Dermis blood vessel endothelial cell (primary cell): ENCODE measurements at places on chromosomes 1 and 21. TPM values are rescaled to one million over a fixed set of nuclear protein-coding genes. Genes with fewer than 3 reads are reported as not detected.

Gene TCHHL1
- not detected in 2 replicates for total RNA-seq

Gene UBIAD1
- total RNA-seq: 12.3 and 12.8 TPM in 2 replicates

Gene ASTN1
- not detected in 2 replicates for total RNA-seq

DNA sequence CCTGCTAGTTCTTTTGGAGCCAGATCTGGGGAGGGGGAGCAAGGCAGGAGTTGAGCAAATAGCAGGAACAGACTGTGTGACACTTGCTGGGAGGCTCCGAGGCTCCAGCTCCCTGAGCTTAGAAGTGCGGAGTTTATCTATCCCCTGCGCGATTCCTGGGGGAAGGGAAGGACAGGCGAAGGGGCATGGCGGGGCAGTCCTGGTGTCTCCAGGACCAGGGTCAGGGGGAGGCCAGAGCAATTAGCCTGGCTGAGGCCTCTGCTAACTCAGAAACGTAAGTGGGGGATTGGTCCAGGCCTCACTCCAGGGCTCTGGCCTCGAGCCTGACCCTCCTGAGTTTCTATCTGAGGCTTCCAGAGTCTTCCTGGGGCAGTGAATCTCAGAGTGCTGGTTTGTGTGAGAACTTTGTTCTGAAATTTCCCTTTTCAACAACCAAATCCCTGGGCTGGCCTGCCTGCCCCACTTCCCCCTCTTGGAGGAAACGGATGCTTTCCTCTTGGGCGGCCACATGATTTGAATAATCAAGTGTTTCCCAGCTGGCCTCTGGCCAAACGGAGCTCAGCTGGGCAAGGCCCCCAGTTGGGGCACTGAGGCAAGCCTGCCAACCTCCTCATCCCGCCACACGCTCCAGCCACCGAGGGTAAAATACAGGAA is 15.6 kb downstream of the ALPL start:
- DNase-seq: no peak

GRCh38 chr1:47399138-47399845 is 16.8 kb upstream of the FOXE3 start:
- DNase-seq: no peak

DNA sequence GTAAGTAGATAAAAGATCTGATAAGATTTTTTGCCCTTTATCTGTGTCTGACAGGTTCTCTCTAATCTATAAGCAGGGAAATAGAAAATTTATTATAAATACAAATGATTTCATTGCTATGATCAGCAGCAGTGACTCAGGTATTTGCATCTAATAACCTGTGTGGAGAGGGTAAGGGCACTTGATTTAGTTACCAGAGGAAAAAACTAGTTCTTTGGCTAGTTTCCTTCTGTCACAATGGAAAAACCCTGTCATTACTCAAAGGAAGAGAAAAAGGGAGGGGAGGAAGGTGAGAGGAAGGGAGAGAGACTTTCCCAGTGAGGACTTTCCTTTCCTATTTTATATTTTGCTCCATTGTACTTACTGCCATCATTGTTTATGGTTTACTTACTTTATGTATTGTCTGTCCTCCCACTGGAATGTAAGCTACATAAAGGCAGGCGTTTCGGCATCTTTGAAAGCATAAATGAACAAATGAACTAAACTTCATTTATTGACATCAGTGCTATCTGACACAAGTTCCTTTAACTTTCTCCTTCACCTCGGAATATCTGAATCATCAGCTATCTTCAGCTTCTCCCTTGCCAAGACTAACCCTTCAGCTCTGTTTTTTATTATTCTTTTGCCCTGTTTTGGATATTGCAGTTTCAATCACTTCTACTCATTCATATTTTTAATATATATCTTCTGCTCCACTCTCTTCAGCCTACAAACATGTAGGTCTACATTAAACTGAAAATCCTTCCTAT is 34.9 kb downstream of the WDR3 start:
- DNase-seq: peak; percentile 15

DNA sequence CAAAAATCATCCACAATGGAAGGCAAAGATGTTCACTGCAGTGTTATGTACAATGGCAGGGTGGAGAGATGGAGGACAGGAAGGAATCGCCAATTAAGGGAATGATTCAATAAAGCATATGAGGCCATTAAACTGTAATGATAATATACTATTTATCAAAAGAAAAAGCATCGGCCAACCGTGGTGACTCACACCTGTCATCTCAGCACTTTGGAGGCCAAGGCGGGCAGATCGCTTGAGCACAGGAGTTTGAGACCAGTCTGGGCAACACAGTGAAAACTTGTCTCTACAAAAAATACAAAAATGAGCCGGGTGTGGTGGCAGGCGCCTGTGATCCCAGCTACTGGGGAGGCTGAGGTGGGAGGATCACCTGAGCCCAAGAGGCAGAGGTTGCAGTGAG is 89.1 kb downstream of the SSBP3 start:
- DNase-seq: peak; percentile 26

DNA sequence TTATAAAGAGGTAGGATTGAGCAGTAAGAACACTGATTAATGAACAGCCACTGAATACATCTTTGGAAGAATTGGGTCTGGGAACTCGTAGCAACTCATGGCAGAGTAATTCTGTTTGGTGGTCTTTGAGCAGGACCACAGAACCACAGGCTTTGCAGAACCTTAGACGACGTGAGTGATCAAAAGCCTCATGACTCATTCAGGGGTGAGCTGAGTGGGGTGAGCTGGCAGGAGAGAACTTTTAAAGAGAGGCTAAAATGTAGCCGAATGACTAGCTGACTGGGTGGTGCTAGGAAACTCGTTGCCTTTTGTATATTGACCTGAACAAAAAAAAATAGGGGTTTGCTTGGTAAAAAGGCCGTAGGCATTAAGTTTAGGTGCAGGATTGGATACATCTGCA is 313.8 kb downstream of the TGFB2 start:
- DNase-seq: peak; percentile 19

DNA sequence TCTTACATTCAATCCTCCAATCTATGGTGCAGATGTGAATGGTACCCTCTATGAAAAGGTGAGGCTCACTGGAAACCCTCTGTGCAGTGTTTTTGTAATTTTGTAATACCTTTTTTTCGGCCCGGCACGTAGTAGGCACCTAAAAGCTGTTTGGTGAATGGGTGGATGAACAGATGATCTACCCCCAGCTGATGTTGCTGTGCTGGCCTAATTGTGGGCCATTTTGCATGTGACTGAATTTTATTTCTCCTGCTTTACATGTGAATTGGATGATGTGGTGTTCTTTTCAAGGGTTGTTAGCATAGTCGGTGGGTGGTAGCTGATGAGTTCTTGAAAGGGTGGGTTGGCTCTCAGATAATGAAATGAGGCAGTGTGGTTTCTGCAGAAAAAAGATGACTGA is 10.4 kb downstream of the KDM4A start:
- DNase-seq: no peak

DNA sequence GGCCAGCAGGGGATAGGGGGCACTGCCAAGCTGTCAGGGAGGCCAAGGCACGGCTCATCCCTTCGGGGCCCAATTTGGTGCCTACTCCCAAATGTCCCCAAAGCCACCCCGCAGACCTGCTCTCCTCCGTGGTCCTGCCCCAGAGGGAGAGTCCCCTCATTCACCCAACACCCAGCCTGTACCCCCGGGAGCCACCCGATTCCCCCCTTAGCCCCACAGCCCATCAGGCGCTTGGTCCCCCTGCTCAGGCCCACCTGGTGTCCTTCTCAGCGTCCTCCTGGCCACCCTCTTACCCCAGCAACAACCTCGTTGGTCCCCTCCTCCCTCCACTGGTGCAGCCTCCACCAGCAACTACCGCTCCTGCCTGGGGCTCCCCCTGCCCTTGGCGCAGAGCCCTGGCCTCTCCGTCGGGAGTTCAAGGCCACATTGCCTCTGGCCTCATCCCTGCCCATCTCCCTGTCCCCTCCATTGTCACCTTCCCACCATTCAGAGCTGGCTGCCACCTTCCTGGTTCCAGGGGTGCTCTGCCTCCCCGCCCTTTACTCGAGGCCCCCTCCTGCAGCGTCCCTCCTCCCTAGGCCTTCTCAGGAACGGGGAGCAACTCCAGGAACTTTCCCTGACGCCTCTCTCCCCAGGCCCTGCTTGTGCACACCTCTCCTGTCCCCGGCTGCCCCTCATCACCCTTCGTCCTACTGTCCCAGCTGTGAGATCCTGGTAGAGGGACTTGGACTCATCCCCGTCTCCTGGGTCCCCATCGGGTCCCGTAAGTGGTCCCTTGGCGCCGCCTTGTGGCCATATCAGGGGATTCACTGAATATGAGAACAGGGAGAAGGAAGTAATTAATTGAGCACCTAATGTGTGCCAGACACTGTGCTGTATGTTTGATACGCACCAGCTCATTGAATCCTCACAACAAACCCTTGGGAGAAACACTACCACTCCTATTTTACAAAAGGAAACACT is 73.9 kb downstream of the RAP1GAP start:
- DNase-seq: peak; percentile 72

- peak; percentile 80 for DNase-seq
Observed at GRCh38 chr1:183267646-183268431, 81.8 kb downstream of the LAMC2 start.
